Nasal cavity respiratory epithelium epithelial cell of viscerocranial mucosa (primary cell): ENCODE measurements at places on chromosomes 16 and 17. TPM values are rescaled to one million over a fixed set of nuclear protein-coding genes. Genes with fewer than 3 reads are reported as not detected.

Gene NMT1
- 64.9 and 152 TPM in 2 replicates for total RNA-seq

Gene CFAP119
- 0.28 and 0.68 TPM in 2 replicates for total RNA-seq

Gene BAIAP3
- total RNA-seq, result 0.34 and 0.78 TPM in 2 replicates

Gene ZNF23
- 10.9 and 14.9 TPM in 2 replicates for total RNA-seq

Gene SHISA6
- not detected in 2 replicates for total RNA-seq

Gene MPP2
- total RNA-seq, result 0.28 TPM in 1 of 2 replicates, not detected in the other

Gene TEKT1
- total RNA-seq, result not detected in 2 replicates

Gene TOX3
- under 0.01 TPM in 1 of 2 replicates, not detected in the other for total RNA-seq

Gene KRT20
- not detected in 2 replicates for total RNA-seq

Gene WFIKKN1
- total RNA-seq, result under 0.01 and 0.71 TPM in 2 replicates

Gene AARSD1
- total RNA-seq, result 17.4 and 19.9 TPM in 2 replicates

Gene PFN1
- total RNA-seq, result 416 and 612 TPM in 2 replicates
